ENCODE measurements at places on chromosomes 13 and 19. TPM values are rescaled to one million over a fixed set of nuclear protein-coding genes. Genes with fewer than 3 reads are reported as not detected.

The BORA gene
- 4.3 TPM for total RNA-seq

The KLHL1 gene
- total RNA-seq: not detected

The ADGRE2 gene
- total RNA-seq: not detected

The C19orf33 gene
- total RNA-seq: 1.7 TPM

The TPTE2 gene
- not detected for total RNA-seq

The PLK5 gene
- not detected for total RNA-seq

The ZNF492 gene
- not detected for total RNA-seq

The GJB6 gene
- total RNA-seq: not detected

The RRAS gene
- 52.4 TPM for total RNA-seq

The CALM3 gene
- 112 TPM for total RNA-seq

The SIGLEC10 gene
- total RNA-seq: not detected

The PGPEP1 gene
- 9.6 TPM for total RNA-seq

The NPHS1 gene
- total RNA-seq: not detected

The GARIN5A gene
- total RNA-seq: not detected

The SLITRK1 gene
- not detected for total RNA-seq

The CEACAM8 gene
- not detected for total RNA-seq

The EFNB2 gene
- total RNA-seq: 3.4 TPM

The CNMD gene
- not detected for total RNA-seq

The ATP4B gene
- not detected for total RNA-seq

The CEACAM3 gene
- total RNA-seq: not detected

The KATNAL1 gene
- 38.7 TPM for total RNA-seq

The PPM1N gene
- 0.99 TPM for total RNA-seq

The PRR22 gene
- 0.09 TPM for total RNA-seq

The ZNF587B gene
- 18.3 TPM for total RNA-seq

The KIRREL2 gene
- total RNA-seq: 0.25 TPM

The DNAAF3 gene
- total RNA-seq: 0.33 TPM

The ZNF878 gene
- total RNA-seq: not detected

The SIAH3 gene
- total RNA-seq: not detected

The ODAD3 gene
- total RNA-seq: 0.08 TPM

Measured in fibroblast of the aortic adventitia (primary cell).